ENCODE measurements at places on chromosomes 16 and 17.

GRCh38 chr17:82160075-82160474, 52.6 kb downstream of the CCDC57 start:
- no peak for DNase-seq

DNA sequence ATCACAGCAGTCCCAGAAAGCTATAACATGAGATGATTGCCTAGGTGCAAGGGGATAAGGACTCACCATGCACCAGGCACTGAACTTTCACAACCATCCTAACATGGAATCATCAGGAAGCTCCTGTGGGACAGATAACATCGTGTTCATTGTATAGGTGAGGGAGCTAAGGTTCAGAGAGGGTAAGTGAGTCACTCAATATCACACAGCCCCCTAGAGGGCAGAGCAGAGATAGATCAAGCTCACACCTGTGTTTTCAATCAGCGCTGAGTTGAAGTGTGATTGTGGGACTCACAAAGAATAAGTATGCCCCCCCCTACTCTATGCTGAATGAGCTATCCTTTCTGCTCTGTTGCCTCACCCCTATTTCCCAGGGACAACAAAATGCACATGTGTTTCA, 377.7 kb upstream of the ERCC4 start:
- no peak for DNase-seq

- no peak for DNase-seq
Measured at GRCh38 chr16:783404-784161, 4.6 kb downstream of the RPUSD1 start.

DNA sequence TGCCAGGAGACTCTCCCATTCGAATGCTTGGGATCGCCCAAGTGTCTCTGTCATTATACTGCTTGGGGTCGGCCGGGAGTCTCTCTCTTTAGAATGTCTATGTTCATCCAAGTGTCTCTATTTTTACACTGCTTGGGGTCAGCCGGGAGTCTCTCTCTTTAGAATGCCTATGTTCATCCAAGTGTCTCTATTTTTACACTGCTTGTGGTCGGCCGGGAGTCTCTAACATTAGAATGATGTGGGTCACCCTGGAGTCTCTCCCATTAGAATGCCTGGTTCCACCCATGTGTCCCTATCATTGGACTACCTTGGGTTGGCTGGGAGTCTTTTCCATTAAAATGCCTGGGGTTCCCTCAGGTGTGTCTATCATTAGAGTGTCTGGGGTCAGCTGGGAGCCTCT, 2230.4 kb downstream of the TP53TG3F start:
- no peak for DNase-seq

DNA sequence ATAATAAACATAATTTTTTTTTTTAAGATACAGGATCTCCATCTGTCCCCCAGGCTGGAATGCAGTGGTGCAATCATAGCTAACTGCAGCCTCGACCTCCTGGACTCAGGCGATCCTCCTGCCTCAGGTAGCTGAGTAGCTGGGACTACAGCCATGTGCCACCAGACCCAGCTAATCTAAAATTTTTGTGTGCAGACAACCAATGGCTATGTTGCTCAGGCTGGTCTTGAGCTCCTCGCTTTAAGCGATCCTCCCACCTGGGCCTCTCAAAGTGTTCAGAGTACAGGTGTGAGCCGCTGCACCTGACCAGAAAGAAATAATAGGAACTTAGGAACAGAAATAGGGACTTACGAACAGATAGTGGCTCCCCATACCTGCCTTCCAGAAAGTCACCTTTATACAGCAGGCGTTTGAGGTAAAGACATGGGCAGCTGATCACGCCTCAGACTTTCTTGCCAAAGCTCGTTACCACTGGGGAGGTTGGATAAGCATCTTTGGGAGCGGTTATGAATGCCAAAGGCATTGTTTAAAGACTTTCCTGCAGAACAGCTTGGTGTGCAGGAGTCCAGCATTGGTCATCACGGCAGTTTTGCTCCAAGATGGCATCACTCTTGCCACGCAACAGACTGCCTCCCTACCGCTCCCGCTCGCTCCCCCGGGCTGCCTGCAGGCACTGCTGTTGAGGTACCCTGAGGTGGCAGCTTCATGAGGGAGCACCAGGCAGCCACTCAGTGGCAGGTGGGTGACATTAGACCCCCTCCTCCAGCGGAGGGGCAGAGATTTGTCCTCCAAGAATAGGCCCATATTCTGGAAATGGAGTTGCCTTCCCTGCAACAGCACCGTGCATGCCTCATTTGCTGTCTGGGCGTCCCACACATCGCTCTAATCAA, 13.6 kb downstream of the COX4I1 start:
- no peak for DNase-seq

GRCh38 chr16:56615353-56615752, 7.0 kb downstream of the MT2A start:
- DNase-seq = no peak

DNA sequence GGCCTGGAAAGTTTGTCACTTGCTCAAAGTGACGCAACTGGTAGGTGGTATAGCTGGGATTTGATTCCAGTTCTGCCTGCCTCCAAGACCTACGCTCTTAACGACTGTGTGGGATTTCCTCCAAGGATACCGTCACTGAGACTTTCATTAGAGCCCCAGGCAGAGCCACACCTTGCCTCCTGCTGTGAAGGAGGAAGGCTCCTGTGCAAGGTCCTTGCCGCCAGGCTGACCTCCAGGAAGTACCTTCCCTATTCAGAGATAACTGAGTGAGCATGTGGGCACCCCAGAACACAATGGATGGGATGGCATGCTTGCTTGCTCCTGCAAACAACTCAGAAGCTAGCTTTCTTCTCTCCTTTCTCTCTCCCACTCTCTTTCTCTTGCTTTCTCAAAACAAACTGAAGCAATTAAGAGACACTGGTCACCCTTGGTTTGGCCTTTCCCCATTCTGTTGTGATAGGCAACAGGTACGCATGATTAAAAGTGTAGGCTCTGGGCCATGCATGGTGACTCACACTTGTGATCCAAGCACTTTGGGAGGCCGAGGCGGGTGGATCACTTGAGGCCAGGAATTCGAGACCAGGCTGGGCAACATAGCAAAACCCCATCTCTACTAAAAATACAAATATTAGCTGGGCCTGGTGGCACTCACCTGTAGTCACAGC, 30.7 kb downstream of the CACNG3 start:
- DNase-seq = no peak

DNA sequence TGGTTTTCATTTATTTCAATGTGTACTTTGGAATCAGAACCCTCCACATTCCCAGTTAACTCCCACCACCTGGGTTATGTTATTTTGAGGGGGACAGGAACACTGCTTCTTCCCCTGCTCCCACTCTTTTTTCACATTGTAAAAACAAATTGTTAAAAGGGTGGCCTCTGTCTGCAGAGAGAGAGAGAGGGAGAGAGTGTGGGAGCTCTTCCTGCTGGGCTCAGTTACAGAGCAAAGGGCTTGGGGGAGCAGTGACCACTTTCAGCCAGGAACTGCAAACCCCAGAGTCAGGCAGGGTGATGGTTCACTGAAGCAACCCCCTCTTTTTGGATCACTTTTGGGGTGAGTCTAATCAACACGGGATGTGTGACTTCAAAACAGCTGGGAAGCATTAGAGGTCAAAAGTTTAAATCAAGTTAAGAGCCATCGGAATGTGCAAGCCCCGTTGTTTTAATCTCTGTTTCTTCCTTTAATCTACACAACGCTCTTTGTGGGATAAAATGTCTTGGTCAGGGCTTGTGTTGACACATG, 577.0 kb upstream of the CDH11 start:
- no peak for DNase-seq

GRCh38 chr16:48197294-48197693, 41.5 kb upstream of the ABCC12 start:
- peak; percentile 95 for DNase-seq
